Psoas muscle (tissue), 8 donors: ENCODE measurements at places on chromosomes 1 and 21. TPM values are rescaled to one million over a fixed set of nuclear protein-coding genes. Genes with fewer than 3 reads are reported as not detected.

The CHRNB2 gene
- 0.01 TPM for polyA plus RNA-seq

The GJC2 gene
- 0.19 TPM for polyA plus RNA-seq

The FAM177B gene
- polyA plus RNA-seq: not detected

The SEC22B gene
- polyA plus RNA-seq: 14.2 TPM

The ADGRB2 gene
- 0.73 TPM for polyA plus RNA-seq

The NUP210L gene
- not detected for polyA plus RNA-seq

The BSND gene
- polyA plus RNA-seq: not detected

- no peak for DNase-seq
Observed at GRCh38 chr1:2168090-2168489, 26.5 kb downstream of the FAAP20 start.

GRCh38 chr1:3014443-3015268 is 6.6 kb upstream of the ACTRT2 start:
- DNase-seq: no peak

GRCh38 chr1:171081314-171081753 is 9.4 kb upstream of the FMO3 start:
- no peak for DNase-seq

GRCh38 chr1:109880971-109881894 is 29.4 kb upstream of the CSF1 start:
- no peak for DNase-seq

DNA sequence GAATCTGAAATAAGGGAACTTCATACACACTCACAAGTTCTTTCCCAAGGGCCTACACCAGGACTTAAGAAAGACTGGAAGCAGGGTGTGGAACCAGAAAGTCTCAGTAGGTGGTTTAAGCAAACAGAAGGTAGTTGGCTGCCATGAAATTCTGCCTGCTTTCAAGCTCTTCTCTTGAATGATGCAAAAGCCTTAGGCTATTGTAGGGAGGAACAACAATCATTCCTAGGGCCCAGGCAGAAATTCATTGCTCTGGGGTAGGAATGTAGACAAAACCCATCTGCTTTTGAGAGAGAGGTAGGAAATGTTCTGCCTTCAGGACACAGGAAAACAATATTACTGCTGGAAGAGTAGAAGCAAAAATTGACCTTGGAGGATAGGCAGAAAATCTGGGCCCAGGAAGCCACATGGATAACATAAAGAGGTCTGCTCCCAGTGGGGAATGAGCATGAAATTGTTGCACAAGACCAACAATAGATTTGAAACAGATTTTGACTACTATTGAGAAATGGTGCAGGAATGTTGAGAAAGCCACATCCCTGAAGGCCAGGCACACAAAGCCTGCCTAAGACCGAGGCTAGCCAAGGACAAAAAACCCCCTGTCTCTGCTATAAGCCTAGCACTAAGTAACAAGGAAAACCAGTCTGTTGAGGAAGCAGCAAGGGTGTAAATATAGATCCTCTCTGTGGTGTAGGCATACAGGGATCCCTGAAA is 22.7 kb upstream of the SFT2D2 start:
- peak; percentile 19 for DNase-seq

DNA sequence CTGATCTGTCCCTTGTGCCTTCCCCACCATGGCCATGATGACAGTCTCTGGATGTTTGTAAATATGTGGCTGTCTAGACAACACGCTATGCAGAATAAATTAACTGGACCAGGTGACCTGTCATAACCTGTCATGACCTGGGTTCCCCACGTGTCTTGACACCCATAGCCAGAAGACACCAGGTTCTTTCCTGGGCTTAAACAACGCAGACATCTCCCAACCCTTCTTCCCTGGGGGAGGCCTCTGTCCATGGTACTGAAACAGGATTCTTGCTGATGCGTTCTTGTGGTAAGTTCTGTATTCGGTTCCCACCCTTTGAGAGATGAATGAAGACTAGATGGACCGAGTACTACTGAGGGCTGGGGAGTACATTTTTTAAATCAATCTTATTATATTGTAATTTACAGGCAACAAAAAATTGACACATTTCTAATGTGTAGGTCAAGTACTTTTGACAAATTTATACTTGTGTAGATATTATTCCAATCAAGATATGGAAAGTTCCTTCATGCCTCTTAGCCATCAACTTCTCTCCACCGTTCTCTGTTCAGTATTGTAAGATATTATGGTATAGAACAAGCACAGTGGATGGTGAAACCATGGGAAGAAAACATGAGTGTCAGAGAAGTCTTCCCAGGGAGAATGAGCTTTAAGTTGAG is 738.8 kb downstream of the PTPRU start:
- DNase-seq: no peak

DNA sequence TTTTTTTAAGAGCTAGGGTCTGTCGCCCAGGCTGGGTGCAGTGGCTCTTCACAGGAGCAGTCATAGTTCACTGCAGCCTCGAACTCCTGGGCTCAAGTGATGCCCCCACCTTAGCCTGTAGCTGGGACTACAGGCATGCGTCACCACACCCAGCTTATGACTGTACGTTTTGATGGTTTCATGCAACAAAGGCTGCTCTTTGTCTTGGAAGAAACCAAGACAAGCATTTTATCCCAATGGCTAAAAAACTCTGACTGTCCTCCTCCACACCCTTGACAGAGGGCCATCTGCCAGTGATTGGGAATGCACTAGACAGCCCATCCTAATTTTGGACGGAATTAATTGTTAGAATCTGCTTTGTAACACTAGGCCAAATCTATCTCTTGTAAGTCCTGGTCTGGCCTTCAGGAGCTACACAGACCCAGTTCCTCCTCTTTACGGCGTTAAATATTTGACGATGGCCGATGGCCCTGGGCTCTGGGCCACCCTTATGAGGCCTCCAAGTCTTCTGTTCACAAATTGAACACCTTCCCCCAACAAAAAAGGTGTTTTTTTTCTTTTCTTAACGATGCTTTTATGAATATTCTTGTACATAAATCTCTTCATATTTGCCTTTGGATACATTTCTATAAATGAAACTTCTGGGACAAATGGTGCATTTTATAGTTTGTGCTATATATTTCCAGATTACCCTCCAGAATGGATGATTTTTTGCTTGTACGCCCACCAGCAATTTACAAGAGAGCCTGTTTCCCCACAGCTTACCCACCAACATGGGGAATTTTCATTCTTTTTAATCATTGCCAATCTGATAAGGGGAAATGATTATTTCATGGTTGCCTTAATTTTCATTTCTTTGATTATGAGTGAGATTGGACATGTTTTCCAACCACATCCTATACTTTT is 104.8 kb upstream of the SLC25A33 start:
- DNase-seq: no peak

- no peak for DNase-seq
Observed at GRCh38 chr1:110967256-110967655, 3.5 kb upstream of the LRIF1 start.

DNA sequence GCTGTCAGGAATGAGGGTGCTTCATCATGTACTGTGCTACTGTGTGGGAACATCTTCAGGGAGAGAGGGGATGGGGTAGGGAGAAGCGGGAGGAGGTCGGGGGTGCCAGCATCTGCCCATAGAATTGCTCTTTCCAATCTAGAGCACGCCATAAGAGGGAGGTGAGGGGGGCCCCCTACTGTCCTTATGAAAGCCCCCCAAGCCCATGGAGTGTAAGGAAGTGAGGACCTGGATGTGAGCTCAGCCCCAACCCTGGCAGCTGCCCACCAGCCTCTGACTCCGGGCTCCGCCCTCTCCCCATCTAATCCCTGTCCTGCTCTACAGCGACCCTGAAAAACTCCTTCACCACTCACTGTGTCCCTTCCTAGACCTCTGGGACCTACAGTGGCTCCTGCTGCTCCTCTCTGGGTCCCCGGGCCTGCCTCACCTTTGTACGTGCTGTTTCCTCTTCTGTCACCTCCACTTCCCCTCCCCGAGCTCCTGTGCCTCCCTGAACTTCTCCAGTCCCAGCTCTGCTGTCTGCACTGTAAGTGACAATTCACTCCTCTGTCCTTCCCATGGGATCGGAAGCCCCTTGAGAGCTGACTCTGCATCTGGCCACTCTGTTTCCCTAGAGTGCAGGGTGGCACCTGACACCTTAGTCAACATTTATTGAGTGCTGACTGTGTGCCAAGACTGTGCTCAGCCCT is 269.4 kb downstream of the PTPRU start:
- DNase-seq: no peak

DNA sequence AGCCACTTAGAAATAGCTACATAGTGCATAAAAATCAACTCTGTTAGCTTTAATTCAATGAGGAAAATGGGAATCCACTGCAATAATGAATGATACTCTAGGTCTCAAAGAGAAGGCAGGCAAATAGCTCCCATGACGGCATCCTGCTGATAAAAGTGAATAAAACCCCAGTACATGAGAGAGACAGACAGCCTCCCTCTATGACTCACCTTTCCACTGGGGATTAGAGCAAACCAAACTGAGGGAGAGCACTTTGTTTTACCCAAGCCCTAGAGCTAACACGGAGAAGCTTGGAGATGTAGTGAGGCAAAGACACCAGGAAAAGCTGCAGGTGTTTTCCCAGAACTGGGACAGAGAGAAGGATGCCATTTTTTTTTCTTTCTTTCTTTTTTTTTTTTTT is 621.9 kb downstream of the LRRIQ3 start:
- no peak for DNase-seq

DNA sequence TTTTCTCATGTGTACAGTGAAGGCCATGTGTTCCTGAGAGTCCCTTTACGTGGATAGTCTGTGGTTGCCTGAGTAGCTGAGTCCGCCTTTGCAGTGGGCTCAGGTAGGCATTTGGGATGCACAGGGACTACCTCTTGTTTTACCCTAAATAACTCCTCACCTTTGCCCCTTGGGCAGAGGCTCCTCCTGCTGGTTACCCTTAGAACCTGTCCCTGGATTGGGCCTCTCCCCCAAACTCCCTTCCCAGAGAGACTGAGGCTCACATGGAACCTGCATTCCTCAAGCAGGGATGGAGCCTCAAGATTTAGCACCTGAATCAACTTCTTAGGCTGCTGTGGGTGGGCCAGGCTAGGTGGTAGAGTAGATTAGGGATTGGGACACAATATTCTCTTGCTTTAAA is 111.7 kb downstream of the FOXD2 start:
- no peak for DNase-seq

GRCh38 chr1:190170321-190170720 is 307.3 kb downstream of the BRINP3 start:
- no peak for DNase-seq

- no peak for DNase-seq
Observed at GRCh38 chr1:185739967-185740366, 5.8 kb downstream of the HMCN1 start.

GRCh38 chr1:161359291-161359690 is 8.4 kb downstream of the CFAP126 start:
- DNase-seq: no peak
